ENCODE measurements at places on chromosomes 5 and 9. TPM values are rescaled to one million over a fixed set of nuclear protein-coding genes. Genes with fewer than 3 reads are reported as not detected.
A peak's percentile ranks its signal among the peaks of the same experiment; 100 is the strongest.

Gene GDF9
- total RNA-seq, result 0.33 TPM

Gene SPATA31C1
- not detected for total RNA-seq

Gene TICAM2
- 1.2 TPM for total RNA-seq

Gene IFT74
- 14.2 TPM for total RNA-seq

Gene TNC
- total RNA-seq, result 73.3 TPM

DNA sequence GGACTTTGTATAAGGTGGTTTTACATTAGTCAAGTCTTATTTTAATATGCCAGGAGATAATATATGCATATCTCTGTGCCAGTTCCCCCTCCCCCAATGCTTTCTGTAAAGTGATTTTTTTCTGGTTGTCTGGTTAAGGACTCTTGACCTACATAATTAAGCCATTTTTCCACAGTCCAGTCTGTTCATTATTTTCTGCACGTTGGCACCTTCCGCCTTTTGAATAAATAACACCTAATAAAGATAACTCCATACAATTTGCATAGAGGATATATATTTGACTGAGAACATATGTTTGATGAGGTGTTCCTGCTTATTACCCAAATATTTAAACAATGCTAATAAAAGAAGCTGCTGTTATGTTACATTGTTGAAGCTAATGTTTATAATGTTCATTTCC lies 320.9 kb downstream of the DMAC1 start:
- H3K4me1 ChIP-seq, result no peaks in the 10 kb centered on the region
- H3K36me3 ChIP-seq, result no peaks in the 10 kb centered on the region
- no peak overlapping the region for H3K27ac ChIP-seq
- H3K27me3 ChIP-seq, result no peaks in the 10 kb centered on the region
- H3K4me3 ChIP-seq, result no peak overlapping the region

- H3K27me3 ChIP-seq, result no peaks in the 10 kb centered on the region
- DNase-seq, result no peak
- no peak overlapping the region for H3K27ac ChIP-seq
- H3K36me3 ChIP-seq, result peaks cover 89% of the 10 kb centered on the region
- no peak overlapping the region for H3K4me3 ChIP-seq
Measured at GRCh38 chr5:95778713-95779436, 43.7 kb downstream of the GLRX start.

DNA sequence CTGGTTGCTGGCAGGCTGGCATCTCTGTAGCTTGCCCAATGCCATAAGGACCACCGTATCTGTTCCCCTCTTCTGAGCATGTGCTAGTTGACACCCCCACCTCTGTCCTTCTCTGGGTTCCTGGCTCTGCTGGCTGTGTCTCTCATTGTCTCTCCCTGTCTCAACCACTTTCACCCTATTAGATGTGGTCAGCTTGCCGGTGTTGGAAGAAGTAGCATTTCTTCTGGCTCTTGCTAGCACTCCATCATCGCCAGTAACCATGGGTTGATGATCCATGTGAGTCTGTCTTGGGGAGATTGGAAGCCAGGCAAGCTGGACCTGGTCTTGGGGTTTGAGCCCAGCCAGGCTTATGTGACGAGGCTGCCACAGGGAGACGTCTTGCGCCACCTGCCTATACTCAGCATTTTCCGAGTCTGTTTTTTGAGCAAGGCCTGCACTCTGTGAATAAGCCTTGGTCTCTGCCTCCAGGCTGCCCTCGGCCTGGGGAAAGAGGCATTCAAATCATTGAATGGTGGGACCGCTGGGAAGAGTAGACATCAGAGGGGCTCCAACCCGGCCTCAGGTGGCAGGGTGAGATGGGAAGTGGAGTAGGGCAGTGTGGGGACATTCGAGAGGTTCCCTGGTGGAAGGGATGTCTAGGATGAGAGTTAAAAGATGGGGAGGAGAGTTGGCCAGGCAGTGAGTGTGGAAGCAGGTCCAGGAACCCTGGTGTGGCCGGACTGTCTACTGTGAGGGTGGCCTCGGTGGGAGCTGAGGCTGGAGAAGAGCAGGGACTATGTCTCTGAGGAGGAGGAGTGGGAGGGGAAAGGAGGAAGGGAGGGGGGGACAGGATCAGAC lies 74.3 kb downstream of the ZNF618 start:
- H3K27ac ChIP-seq, result no peak overlapping the region
- no peak for DNase-seq
- H3K36me3 ChIP-seq, result no peaks in the 10 kb centered on the region
- H3K27me3 ChIP-seq, result no peaks in the 10 kb centered on the region

DNA sequence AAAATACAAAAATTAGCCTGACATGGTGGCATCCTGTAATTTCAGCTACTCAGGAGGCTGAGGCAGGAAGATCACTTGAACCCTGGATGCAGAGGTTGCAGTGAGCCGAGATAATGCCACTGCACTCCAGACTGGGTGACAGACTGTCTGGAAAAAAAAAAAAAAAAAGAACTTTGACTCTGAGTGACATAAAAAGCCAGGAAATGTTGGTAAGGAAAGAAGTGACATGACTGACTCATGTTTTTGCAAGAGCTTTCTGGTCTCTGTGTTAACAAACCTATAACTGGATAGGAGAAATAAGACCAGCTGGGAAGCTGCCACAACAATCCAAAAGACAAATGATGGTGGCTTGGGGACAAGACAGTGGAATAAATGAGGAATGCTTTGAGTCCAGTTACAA lies 272.1 kb downstream of the HINT1 start:
- no peak for DNase-seq
- no peaks in the 10 kb centered on the region for H3K36me3 ChIP-seq
- H3K27me3 ChIP-seq, result no peaks in the 10 kb centered on the region
- H3K4me1 ChIP-seq, result no peaks in the 10 kb centered on the region

- no peak for DNase-seq
- no peak overlapping the region for H3K4me3 ChIP-seq
- H3K27me3 ChIP-seq, result no peaks in the 10 kb centered on the region
- H3K27ac ChIP-seq, result no peak overlapping the region
Measured at GRCh38 chr5:92665506-92665905, 915.5 kb downstream of the NR2F1-AS1 start.

- no peaks in the 10 kb centered on the region for H3K27me3 ChIP-seq
- no peak for DNase-seq
- no peaks in the 10 kb centered on the region for H3K36me3 ChIP-seq
- H3K4me1 ChIP-seq, result no peaks in the 10 kb centered on the region
Measured at GRCh38 chr5:2542821-2543220, 208.7 kb downstream of the IRX2 start.

GRCh38 chr9:4674783-4675182 lies 4.6 kb upstream of the CDC37L1 start:
- H3K4me1 ChIP-seq, result no peaks in the 10 kb centered on the region
- no peak overlapping the region for H3K4me3 ChIP-seq
- H3K27me3 ChIP-seq, result no peaks in the 10 kb centered on the region
- H3K27ac ChIP-seq, result no peak overlapping the region
- DNase-seq, result no peak

GRCh38 chr5:42813533-42813932 lies 1.8 kb upstream of the SELENOP start:
- H3K4me3 ChIP-seq, result no peak overlapping the region
- H3K27ac ChIP-seq, result peak overlapping the region; percentile 81
- no peaks in the 10 kb centered on the region for H3K36me3 ChIP-seq
- H3K27me3 ChIP-seq, result no peaks in the 10 kb centered on the region

DNA sequence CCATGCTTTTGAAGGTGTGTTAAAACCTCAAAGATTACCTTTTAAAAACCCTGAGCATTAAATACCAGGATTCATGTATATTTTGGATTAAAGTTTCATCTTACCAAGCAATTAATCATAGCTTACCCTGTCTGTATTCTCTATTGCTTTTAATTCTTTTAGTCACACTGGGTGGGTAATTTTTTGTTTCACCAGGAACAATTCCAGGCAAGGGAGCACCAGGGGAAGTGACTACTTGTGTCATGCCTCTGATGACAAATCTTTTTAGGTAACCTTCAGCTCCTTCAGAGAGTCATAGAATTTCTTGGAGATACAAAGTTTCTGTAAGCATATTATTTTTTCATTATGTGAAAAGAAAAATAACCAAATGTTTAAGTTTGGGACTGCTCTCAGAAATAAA lies 33.4 kb upstream of the ANXA1 start:
- H3K27me3 ChIP-seq, result no peaks in the 10 kb centered on the region
- no peaks in the 10 kb centered on the region for H3K4me1 ChIP-seq
- DNase-seq, result no peak
- H3K36me3 ChIP-seq, result no peaks in the 10 kb centered on the region
- H3K27ac ChIP-seq, result no peak overlapping the region

- no peak for DNase-seq
- peaks cover 45% of the 10 kb centered on the region for H3K36me3 ChIP-seq
- H3K4me1 ChIP-seq, result no peaks in the 10 kb centered on the region
- no peak overlapping the region for H3K27ac ChIP-seq
- H3K27me3 ChIP-seq, result no peaks in the 10 kb centered on the region
Measured at GRCh38 chr9:131618071-131618479, 72.8 kb downstream of the PRRT1B start.

- H3K4me1 ChIP-seq, result peaks cover 6% of the 10 kb centered on the region
- H3K4me3 ChIP-seq, result no peak overlapping the region
- H3K27ac ChIP-seq, result no peak overlapping the region
- no peak for DNase-seq
- H3K36me3 ChIP-seq, result no peaks in the 10 kb centered on the region
- H3K27me3 ChIP-seq, result no peaks in the 10 kb centered on the region
Measured at GRCh38 chr9:131385296-131385695, 8.6 kb upstream of the PRRC2B start.

GRCh38 chr9:20623021-20623747 lies 885 bp upstream of the MLLT3 start:
- H3K27me3 ChIP-seq, result peaks cover 17% of the 10 kb centered on the region
- H3K36me3 ChIP-seq, result no peaks in the 10 kb centered on the region
- peak overlapping the region; percentile 89 for H3K4me3 ChIP-seq

- no peaks in the 10 kb centered on the region for H3K4me1 ChIP-seq
- DNase-seq, result no peak
- no peak overlapping the region for H3K27ac ChIP-seq
- no peaks in the 10 kb centered on the region for H3K27me3 ChIP-seq
Measured at GRCh38 chr9:120481248-120481647, 98.7 kb downstream of the CDK5RAP2 start.

DNA sequence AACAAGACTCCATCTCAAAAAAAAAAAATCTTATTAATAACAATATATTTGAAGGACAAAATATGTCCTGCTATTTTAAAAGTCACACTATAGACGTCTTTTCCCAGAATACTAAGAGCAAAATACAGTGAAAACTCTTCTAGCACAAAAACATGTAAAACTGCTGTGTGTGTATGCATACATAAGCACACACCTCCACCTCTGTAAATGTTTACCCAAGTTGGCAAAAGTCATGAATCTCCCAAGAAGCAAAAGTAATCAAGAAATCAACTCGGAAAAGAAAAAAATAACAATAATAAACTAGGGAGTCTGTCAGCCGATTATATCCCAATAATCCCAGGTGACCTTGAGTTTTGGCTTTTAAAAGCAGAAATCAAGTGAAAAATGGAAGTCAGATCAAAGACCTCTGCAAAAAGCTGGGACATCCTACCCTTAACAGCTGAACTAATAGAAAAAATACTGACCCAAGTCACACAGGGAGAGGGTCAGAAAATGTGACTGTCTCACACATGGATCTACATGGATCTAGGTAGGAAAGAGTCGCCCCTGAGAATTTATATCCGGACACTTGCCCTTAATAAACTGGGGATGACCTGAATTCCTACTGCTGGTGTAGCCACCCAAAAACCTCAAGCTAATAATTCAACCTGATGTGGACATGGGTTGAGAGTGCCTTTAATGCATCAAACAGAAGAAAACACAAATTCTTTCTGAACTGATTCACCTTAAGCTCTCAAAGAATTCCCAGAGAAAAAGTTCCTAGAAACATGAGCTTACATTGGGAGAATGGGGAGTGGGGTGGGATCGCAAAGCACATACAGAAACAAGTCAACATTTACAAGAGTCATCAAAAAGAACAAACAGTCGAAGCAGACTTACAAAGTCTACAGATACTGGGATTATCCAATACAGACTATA lies 29.9 kb downstream of the LPAR1 start:
- DNase-seq, result no peak
- no peaks in the 10 kb centered on the region for H3K27me3 ChIP-seq
- H3K4me3 ChIP-seq, result no peak overlapping the region
- no peaks in the 10 kb centered on the region for H3K4me1 ChIP-seq
- no peak overlapping the region for H3K27ac ChIP-seq

DNA sequence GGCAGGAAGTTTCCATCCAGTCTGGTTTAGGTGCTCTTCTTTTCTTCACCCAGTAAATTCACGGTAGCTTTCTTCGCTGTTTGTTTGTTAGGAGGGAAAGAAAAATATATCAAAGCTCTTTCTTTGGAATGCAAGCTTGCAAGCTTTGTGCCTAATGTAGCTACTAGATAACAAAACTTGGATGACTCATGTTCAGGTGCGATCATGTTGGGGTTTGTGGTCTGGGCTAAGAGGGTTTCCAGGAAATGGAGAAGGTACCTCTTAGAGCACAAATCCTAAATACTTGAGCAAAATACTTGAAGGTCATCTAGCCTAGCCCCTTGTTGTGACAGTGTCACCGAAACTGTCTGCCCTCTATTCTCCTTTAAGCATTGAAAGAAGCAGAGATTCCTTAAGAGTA lies 17.7 kb downstream of the SRP19 start:
- H3K4me1 ChIP-seq, result no peaks in the 10 kb centered on the region
- peaks cover 80% of the 10 kb centered on the region for H3K36me3 ChIP-seq
- no peaks in the 10 kb centered on the region for H3K27me3 ChIP-seq
- DNase-seq, result no peak

GRCh38 chr9:108163321-108164005 lies 673.9 kb upstream of the KLF4 start:
- H3K27ac ChIP-seq, result no peak overlapping the region
- no peaks in the 10 kb centered on the region for H3K4me1 ChIP-seq
- H3K27me3 ChIP-seq, result no peaks in the 10 kb centered on the region
- no peaks in the 10 kb centered on the region for H3K36me3 ChIP-seq

- peaks cover 23% of the 10 kb centered on the region for H3K4me1 ChIP-seq
- no peaks in the 10 kb centered on the region for H3K36me3 ChIP-seq
- H3K27me3 ChIP-seq, result no peaks in the 10 kb centered on the region
- no peak overlapping the region for H3K4me3 ChIP-seq
Measured at GRCh38 chr9:113620377-113621161, 157.0 kb downstream of the RGS3 start.

- H3K4me3 ChIP-seq, result no peak overlapping the region
- H3K36me3 ChIP-seq, result no peaks in the 10 kb centered on the region
- no peak for DNase-seq
- no peaks in the 10 kb centered on the region for H3K27me3 ChIP-seq
Measured at GRCh38 chr9:111187376-111187775, 142.6 kb downstream of the OR2K2 start.

GRCh38 chr9:27272103-27272502 lies 24.8 kb downstream of the EQTN start:
- H3K4me1 ChIP-seq, result peaks cover 5% of the 10 kb centered on the region
- no peaks in the 10 kb centered on the region for H3K27me3 ChIP-seq
- no peak overlapping the region for H3K4me3 ChIP-seq
- no peak overlapping the region for H3K27ac ChIP-seq

- H3K27me3 ChIP-seq, result no peaks in the 10 kb centered on the region
- H3K4me1 ChIP-seq, result peaks cover 6% of the 10 kb centered on the region
- no peaks in the 10 kb centered on the region for H3K36me3 ChIP-seq
- no peak for DNase-seq
- no peak overlapping the region for H3K27ac ChIP-seq
- H3K4me3 ChIP-seq, result no peak overlapping the region
Measured at GRCh38 chr5:56532466-56532865, 282.9 kb upstream of the MAP3K1 start.

DNA sequence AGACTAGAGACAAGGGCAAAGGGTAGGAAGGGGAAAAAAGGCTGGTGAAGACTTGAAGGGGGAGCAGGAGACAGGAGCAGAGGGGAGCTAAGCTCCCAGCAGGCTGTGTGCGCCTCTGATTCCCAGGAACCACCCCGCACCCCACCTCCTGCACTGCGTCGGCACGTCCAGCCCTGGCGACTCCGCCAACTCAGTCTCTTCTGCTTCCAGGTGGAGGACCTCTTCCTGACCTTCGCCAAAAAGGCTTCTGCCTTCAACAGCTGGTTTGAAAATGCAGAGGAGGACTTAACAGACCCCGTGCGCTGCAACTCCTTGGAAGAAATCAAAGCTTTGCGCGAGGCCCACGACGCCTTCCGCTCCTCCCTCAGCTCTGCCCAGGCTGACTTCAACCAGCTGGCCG lies 30.5 kb downstream of the DYNC2I2 start:
- DNase-seq, result no peak
- no peak overlapping the region for H3K27ac ChIP-seq
- H3K36me3 ChIP-seq, result peaks cover 84% of the 10 kb centered on the region
- no peaks in the 10 kb centered on the region for H3K4me1 ChIP-seq
